ENCODE measurements at places on chromosomes 5 and 9.

DNA sequence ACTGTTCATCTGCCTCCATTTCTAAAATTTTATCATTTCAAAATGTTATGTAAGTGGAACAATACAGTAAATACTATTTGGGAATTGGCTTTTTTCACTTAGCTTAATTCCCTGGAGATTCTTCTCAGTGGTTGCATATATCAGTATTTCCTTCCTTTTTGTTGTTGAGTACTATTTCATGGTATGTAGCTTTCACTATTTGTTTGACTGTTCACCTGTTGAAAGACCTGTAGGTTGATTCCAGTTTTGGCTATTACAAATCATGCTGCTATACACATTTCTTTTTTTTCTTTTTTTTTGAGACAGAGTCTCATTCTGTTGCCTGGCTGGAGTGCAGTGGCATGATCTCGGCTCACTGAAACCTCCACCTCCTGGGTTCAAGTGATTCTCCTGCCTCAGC, 33.0 kb upstream of the PWWP2A start:
- no peak for DNase-seq

GRCh38 chr5:151071848-151072629, 8.8 kb downstream of the TNIP1 start:
- no peak for DNase-seq

DNA sequence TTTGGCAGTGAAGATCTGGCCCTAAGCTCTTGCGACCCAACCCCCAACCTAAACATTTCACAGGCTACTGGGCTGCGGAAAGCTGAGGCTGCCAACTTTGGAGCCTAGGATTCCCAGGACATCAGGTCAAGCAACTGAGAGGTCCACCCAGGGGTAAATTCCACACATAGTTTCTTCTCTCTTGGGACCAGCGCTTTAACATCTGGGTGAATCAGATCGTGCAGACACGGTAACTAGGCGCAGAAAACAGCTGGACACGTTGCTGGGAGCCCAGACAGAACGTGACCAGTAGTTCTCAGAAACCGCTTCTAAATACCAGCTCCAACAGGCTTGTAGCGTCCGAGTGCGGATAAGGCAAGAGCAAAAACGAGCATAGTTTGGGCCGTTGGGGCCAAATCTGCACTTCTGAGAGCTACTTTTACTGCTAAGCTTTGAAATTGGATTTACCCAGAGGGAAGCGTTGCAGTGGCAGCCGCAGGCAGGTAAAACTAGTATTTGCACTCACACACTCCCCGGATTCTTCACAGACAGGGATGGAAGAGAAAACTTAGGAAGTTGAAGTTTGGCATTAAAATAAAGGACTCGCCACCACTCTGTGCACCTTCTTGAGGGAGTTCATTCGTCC, 11.8 kb downstream of the ITGA1 start:
- DNase-seq, result peak; percentile 55

- DNase-seq, result no peak
These were observed 235.0 kb downstream of the FANCC start for GRCh38 chr9:95082401-95083084.

DNA sequence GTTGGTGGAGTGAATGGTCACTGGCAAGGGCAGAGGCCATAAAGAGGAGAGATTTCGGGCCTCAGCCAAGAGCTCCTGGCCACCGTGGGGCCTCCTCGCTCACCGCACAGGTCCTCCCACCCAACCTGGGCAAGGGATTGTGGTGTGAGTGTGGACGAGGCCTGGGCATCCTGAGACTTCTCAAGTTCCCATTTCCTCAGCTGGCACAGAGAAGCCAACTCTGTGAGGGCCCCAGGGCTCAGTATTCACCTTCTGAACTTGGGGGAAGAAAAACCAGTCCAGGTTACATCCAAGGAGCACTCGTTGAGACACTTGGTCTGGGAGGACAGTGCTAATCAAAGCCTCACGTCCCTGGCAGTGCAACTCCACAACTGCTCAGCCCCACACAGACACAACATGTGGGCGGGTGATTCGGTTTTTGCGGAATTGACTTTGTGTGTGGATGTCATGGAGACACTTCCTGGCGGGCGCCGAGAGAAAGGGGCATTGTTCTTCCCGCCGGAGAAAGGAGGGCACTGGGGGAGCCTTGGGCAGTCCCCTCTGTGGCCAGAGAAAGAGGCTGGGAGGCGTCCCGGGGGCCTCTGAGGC, 28.5 kb upstream of the NKD2 start:
- DNase-seq, result no peak

GRCh38 chr5:67976891-67977601, 238.5 kb upstream of the PIK3R1 start:
- DNase-seq, result no peak

DNA sequence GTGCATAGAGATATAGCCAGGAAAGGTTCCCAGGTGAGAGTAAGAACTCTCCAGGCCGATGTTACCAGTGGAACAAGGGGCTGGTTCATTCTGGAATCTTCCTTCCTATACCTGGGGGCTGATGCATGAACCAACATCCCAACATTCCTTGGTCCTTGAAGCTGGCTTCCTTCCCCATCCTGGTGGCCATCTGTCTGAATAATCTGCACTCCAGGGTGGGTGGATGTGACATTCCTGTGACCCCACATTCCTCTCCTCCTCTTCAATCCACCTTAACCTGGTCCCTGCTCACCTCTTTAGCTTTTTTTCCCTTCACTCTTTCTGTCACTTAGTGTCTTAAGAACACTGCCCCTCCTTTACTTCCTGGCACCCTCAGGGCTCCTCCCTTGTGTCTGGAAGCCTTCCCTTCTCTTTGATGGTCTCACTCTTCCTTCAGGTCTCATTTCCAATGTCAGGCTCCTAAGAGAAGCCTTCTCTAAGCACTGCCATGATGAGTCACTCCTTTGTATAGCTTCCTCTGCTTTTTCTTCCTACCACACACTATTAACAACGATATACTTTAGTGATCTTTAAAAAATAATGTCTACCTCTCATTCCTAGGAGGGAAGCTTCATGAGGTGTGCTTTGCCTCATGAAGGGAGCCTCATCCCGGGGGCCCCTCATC, 80.3 kb downstream of the BOD1 start:
- DNase-seq, result no peak

DNA sequence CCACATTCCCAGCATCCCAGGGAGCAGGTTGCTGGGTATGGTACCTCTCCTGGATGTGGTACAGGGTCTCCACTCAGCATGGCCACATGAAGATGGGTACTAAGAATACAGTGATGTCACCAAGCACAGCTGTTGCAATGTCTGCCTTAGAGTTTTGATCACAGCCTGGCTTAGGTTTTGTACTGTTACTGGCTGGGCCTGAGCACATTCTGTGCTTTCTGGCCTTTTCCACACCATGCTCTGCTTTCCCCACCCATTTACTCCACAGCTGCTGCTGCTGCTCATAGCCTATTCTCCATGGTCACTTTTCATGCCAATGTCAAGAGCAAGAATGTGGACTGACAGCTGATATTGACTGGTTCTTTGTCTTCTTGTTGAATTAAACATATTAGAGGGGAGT, 481.9 kb downstream of the ARHGEF28 start:
- DNase-seq, result no peak

- peak; percentile 86 for DNase-seq
These were observed 660.8 kb downstream of the TLE1 start for GRCh38 chr9:81028504-81028903.

- no peak for DNase-seq
These were observed 234.6 kb downstream of the GADD45G start for GRCh38 chr9:89839449-89839848.

DNA sequence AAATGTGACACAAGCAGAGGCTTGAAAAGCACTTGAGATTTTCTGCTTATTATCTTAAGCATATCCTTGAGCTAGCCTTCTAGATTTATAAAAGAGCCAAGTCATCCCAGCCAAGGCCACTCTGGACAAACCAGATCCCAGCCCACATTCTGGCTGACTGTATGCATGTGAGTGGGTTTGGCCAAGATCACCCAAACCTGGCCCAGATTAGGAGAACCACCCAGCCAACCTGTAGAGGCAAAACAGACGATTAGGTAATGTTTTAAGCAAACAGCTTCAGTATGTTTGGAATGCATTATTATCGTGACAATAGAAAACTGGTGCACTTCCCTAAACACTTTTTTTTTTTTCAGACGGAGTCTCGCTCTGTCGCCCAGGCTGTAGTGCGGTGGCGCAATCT, 151.9 kb downstream of the SPATA31D1 start:
- peak; percentile 57 for DNase-seq

- no peak for DNase-seq
These were observed 135.4 kb upstream of the TAS2R1 start for GRCh38 chr5:9765419-9766140.

GRCh38 chr9:68640421-68641089, 64.5 kb upstream of the PIP5K1B start:
- no peak for DNase-seq

GRCh38 chr5:23208959-23209431, 298.4 kb upstream of the PRDM9 start:
- DNase-seq, result peak; percentile 63

GRCh38 chr5:173903396-173904140, 15.4 kb downstream of the CPEB4 start:
- DNase-seq, result no peak

GRCh38 chr9:70218767-70219166, 40.0 kb upstream of the SMC5 start:
- no peak for DNase-seq

- DNase-seq, result no peak
These were observed 10.5 kb upstream of the SCGB3A1 start for GRCh38 chr5:180601591-180602480.

Measured in PC-9 (cell line).